ENCODE measurements at places on chromosomes 5 and 9. TPM values are rescaled to one million over a fixed set of nuclear protein-coding genes. Genes with fewer than 3 reads are reported as not detected.

DNA sequence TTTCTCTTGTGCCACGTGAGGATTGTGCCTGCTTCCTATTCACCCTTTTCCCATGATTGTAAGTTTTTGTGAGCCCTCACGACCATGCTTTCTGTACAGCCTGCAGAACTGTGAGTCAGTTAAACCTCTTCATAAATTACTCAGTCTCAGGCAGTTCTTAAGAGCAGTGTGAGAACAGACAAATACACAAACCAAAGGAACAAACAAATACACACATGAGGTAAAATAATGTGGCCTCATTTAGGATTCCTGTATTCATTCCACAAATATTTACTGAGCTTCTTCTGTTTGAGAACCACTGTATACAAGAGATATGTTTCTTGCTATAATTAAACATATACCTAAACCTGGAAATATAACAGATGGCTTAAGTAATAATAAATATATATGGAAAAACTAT is 760.3 kb downstream of the CDH9 start:
- ATAC-seq = no peak

IGIP gene
- 11.6 TPM for total RNA-seq

GRCh38 chr9:35680331-35681105 is 6.8 kb downstream of the CA9 start:
- no peak for ATAC-seq

- ATAC-seq = no peak
Observed at GRCh38 chr9:81724242-81724889, 35.0 kb upstream of the TLE1 start.

DNA sequence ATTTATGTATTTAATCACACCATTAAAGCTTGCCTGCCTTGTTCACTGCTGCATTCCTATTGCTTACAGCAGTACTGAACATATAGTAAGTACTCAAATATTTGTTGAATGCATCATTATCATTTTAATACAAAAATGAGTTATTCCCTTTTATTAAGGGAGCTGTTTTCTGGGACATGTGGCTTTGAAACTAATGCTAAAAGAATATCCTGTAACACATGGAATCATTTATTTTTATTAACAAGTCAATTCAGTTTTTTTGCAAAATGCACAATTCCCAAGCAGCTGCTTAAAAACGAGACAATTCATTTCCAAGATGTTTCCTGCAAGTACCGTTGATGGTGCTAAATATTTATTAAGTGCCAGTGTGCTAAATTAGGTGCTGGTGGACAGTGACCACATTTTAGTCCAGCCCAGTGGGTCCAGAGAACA is 148.3 kb upstream of the NR3C1 start:
- ATAC-seq = no peak

DNA sequence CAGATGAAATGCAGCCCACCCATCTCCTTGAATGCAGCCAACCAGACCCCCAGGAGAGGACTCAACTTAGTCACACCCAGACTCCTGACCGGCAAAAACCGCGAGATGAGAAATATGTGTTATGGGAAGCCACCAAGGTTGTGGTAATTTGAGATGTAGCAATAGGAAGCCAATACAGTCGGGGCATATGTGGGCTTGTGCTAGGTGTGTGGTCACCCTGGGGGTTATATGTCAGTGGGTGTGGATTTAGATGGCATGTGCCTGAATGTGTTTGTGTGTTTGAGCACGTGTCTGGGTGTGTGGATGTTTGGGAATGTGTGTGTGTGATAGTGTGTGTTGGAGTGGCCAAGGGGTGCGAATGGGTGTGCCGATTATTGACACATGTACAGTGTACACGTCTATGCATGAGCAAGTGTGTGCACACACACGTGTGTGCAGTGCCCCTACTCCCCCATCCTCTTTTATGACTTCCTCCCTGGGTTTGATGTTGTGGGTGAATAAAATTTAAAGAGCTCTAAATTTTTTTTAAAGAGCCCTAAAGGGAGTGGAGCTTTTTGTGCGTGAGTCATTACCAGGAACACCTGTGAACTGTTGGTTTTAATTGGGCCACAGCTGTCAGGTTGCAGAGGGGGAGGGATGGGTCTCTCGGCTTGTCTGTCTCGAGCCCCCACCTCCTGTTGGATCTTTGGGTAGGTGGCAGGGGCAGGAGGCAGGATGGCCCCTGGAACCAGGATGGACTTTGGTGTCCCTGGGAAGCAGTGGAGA is 86.8 kb downstream of the LHX2 start:
- ATAC-seq = peak; percentile 23

DNA sequence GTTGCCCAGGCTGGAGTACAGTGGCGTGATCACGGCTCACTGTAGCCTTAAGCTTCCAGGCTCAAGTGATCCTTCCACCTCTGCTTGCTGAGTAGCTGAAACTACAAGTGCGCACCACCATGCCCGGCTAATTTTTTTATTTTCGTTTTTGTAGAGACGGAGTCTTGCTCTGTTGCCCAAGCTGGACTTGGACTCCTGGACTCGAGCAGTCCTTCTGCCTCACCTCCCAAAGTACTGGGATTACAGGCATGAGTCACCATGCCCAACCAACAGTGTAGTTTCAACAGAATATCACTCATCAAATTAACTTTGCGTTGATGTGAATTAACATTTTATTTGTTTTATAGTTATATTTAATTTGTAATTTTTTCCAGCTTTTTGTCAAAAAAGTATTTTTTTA is 45.3 kb downstream of the WDR70 start:
- no peak for ATAC-seq

- ATAC-seq = no peak
Observed at GRCh38 chr9:95010431-95010838, 283.9 kb downstream of the AOPEP start.

GRCh38 chr5:138739938-138740337 is 13.3 kb upstream of the CTNNA1 start:
- ATAC-seq = no peak

DNA sequence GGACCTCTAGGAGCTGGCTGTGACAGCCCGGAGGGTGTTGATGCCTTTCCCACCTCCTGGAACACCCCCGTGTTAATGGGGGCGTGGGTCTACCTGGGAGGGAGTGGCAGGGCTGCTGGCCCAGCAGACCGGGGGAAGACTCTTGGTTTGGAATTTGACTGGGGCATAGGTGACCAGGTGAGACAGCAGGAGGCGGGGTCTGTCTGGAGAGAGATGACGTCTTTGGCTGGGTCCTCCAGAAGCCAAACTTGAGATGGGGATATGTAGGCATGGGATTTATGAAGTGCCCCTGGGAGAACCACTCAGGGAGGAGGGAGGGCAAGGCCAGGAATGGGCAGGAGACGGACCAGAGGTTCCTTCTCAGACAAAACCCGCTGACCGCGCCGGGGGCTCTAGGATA is 42.6 kb downstream of the NEK6 start:
- ATAC-seq = no peak

DNA sequence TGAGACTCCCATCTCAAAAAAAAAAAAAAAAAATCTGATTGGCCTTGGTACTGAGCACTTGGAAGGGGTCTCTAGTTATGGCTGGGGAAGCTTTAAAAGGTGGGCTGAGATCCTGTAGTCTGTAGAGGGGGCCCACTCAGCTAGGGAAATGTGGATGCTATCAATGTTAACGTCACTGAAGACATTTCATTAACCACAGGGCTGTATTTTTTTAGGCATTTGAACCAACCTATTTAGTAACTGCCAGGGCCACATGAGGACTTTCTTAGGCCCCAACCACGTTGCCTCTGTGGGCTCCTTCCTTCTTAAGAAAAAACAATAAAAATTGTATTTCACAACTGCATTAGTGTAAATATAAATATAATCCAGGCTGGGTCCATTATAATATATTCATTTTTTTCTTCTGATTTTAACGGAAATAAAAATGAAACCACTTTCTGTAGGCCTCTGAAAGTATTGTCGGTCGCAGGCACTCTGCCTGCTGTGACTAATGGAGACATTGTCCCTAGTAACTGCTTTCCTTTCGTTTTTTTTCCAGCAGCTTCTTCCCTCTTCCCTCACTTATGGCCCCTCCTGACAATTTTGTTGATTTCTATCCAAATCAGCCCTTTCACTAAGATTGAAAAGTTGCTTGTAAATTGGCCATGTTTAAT is 71.6 kb downstream of the GCNT1 start:
- no peak for ATAC-seq

Data from motor neuron (in vitro differentiated cells).